ENCODE measurements at places on chromosomes 13 and 19.

DNA sequence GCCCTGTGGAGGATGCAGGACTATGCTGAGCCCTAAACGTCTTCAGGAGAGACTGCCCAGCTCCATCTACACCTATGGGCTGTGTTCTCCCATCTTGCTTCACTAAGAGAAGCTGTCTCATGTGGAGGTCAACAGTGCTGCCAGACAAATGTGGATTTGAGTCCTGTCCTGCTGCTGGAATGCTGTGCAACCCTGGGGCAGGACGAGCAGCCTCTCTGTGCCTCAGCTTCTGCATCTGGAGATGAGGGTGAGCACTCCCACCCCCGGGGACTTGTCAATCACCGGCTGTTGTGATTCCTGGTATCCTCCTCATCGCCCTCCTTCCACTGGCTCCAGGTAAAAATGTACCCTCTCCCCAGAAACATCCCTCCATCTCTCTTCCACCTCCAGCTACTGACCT, 16.3 kb downstream of the EPS15L1 start:
- no peak for DNase-seq

GRCh38 chr13:60093425-60094019, 70.2 kb downstream of the DIAPH3 start:
- DNase-seq = no peak

- no peak for DNase-seq
These were observed 592.0 kb upstream of the KLF12 start for GRCh38 chr13:74726206-74726605.

- no peak for DNase-seq
These were observed 238.8 kb upstream of the PCDH20 start for GRCh38 chr13:61654481-61654880.

- no peak for DNase-seq
These were observed 11.4 kb downstream of the MCF2L start for GRCh38 chr13:112980434-112980833.

DNA sequence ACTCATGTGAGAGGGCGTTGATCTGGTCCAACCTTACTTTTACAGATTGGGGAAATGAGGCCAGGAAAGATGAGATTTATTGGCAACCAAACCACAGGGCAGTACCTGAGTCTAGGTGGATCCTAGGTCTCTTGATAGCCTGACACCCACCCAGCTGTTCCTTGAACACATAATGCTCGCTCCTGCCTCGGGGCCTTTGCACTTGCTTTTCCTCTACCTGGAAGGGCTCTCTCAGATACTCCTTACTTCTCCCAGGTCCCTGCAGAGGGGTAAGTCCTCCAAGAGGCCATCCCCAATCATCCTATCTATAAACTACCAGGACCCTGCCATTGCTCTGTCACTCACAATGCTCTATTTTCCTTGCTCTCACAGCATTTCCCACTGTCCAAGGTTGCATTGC, 7.4 kb downstream of the ZNF575 start:
- no peak for DNase-seq

All from activated T-helper 1 cell treated with anti-CD3 and anti-CD28 coated beads, Interleukin-2, amount 50 U/mL, for 16 hours (primary cell).